Stomach (tissue), 19 donors: ENCODE measurements at places on chromosomes 13 and 19.
A peak's percentile ranks its signal among the peaks of the same experiment; 100 is the strongest.

DNA sequence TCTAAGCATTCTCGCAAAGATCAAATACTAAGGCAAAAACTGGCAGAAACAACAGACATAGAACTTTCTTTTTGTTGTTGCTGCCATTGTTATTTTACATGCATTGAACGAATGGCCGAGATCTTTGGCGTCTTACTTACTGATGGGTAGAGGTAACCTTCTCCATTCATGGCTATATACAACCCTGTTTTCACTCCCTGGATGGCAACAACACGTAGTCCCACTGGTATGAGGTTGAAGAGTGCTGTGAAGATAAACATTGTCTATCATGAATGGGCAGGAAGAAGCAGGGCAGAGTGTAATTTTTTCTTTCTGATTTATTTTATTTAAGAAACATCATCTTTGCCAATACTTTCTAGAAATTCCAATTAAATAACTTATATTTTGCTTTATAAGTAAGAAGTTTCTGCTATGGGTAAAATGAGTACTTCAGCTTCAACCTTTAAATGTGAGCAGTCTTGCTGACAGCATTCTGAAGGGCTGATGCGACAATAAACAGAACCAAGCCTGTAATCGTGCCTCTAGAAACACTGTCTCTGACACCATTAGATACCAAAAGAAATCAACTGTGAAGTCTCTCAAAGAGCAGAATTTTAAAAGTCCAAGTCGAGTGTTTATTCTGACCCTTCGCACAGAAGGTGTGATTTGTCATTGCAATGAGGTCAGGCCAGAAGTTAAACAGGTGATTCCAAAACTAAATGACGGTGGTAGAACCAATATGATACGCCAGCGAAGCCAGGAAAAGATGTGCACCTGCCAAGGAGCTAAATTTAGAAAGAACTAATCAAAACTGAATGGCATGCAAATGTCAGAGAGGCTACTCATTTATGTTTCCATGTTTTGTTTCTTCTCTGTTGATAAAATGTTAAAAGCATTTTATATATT is 416.4 kb downstream of the ITGBL1 start:
- no peak for DNase-seq

DNA sequence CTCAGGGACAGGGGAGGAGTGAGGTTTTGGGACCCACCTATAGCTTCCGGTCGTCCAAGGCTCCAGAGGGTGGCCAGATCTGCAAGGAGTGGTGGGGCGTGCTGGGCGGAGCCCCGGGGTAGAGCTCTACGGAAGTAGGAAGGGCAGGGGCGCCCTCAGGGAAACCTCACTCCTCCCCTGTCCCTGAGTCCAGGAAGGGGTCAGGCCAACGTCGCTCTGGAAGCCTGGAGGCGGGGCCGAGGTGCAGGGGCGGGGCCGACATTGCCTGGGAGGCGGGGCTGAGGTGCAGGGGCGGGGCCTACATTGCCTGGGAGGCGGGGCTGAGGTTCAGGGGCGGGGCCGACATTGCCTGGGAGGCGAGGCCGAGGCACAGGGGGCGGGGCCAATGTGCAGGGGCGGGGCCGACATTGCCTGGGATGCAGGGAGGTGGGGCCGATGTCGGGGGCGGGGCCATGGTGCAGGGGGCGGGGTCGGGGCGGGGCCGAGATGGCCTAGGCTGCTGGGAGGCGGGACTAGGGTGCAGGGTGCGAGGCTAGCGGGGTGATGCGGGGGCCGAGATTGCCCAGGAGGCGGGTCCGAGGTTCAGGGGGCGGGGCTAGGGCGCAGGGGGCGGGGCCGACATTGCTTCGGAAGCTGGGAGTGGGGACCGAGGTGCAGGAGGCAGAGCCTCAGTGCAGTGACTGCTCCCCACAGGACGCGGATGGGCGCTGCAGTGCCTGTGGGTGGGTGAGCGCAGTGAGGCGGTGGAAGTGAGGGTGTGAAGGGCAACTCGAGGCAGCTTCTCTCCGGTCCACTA is 4.9 kb upstream of the PALM start:
- DNase-seq, result peak; percentile 84

GRCh38 chr19:20414120-20414519 is 151.5 kb downstream of the ZNF737 start:
- DNase-seq, result no peak

- no peak for DNase-seq
Observed at GRCh38 chr13:40165316-40165932, 501.0 kb downstream of the FOXO1 start.

DNA sequence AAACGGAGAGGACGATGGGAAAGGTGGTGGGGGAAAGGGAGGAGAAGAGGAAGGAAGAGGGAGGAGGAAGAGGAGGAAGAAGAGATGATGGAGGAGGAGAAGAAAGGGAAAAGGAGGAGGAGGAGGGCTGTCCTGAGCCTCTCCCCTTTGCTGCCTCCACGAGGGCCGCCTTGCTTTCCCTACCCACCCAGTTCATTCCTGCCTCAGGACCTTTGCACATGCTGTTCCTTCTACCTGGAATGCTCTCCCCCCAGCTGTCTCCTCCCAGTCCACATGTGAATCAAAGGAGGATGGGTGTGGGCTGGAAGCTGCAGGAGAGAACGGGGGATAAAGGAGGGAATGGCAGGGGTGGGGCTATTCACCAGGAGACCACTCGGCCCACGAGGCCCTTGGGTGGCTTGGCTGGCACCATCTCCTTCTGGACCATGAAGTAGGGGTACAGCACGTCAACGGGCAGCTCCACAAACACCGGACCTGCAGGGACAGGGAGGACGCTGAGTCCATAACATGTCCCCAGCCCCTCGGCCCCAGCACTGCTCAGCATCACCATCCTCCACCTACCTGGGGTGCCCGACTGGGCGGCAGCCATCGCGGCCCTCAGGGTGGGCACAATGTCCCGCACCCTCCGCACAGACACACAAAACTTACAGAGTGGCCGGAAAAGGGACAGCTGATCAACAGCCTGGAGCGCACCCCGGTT is 15.3 kb downstream of the SYDE1 start:
- no peak for DNase-seq

DNA sequence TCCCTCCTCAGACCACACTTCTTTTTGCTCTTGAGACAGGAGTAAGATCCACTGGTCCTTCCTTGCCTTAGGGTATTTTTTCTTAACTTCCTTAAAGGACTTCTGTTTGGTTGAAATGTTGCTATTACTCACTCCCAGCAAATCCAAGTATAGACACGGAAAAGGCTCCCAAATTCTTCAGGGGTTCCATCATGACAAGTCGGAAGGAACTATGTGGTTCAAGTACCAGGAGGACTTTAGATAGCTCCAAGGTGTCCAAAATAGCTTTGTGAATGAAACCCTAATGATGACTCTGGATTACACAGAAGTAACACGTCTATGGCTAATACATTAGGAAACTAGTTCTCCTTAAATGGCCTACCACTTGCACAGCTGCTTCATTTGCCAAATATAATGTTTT is 238.7 kb downstream of the KCTD12 start:
- DNase-seq, result no peak

DNA sequence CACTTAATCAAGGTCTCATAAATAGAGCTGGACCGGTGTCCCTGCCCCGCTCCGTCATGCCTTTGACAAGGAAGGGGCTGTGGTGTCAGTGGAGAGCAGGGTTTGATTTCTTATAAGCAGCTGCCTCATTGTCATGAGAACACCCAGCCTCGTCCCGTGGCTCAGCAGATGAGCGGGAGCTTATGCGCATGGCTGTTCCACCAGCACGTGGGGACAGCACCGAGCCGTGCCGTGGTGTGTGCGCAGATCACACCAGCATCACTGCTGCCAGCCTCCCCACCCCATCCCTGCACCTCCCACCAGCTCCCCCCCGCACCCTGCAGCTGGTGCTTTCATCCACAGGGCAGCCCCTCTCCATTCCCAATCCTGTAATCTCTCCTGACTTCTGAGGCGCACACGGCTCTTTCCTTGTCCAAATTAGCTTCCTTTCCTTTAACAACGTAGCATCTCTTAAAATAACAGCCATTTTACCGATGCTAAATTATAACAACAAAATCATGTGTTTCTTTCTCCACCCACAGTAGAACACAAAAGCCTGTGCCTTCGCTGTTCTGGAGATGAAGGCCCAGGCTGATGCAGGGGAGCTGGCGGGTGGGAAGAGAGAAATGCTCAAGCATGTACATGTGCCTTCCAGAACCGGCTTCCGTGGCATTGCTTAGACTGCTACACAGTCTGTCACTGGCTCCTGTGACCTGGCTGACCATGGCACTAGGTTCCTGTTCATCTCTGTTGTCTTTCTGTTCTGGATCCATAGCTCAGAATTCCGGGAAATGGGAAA is 96.8 kb downstream of the RAB20 start:
- no peak for DNase-seq

GRCh38 chr13:22926748-22927400 is 253.9 kb upstream of the SGCG start:
- DNase-seq, result no peak
